ENCODE measurements at places on chromosomes 16 and 17.

GRCh38 chr17:21376081-21376758, at the start of gene KCNJ12:
KCNJ12 (plus strand) TSS chr17:21376357; CDS start chr17:21415343, 38,986 bp downstream.
- no peak for DNase-seq

GRCh38 chr17:10069301-10069700, 129.1 kb downstream of the GAS7 start:
- DNase-seq: peak; percentile 74

GRCh38 chr16:70695331-70696070, 9.6 kb upstream of the MTSS2 start:
- DNase-seq: no peak

DNA sequence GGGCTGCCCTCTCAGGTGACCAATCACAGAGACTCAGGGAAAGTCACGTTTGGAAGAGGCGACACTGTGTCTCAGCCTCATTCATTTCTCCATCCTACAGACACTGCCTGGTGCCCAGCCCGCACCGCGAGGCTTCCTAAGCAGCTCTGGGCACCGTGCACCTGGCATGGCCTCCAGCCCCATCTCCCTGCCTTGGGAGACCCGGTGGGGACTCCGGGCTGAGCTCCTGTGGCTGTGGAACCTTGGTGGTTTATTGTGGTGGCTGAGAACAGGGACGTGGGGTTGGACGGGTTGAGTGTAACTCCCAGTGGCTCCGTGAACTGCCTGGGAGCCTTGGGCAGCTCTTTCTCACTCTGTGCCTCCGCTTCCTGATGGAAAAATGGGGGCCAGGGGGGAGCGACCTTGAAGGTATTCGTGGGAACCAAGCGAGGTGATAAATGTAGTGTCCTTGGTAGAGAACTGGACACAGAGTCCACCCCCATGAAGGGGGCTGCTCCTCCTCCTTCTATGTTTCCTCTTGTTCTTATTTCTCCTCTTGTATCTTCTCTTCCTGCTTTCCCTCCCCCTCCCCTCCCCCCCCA, 215.4 kb downstream of the SEC14L1 start:
- DNase-seq: no peak

GRCh38 chr16:76906552-76906951, 284.4 kb upstream of the MON1B start:
- no peak for DNase-seq

All from tibial nerve (tissue), 4 donors.